Fibroblast of upper back skin (primary cell): ENCODE measurements at places on chromosomes 5 and 9.
A peak's percentile ranks its signal among the peaks of the same experiment; 100 is the strongest.

- peak; percentile 85 for DNase-seq
Observed at GRCh38 chr9:83281306-83282255, 218.6 kb upstream of the RASEF start.

- DNase-seq = no peak
Observed at GRCh38 chr5:159132429-159133040, 32.8 kb upstream of the EBF1 start.

DNA sequence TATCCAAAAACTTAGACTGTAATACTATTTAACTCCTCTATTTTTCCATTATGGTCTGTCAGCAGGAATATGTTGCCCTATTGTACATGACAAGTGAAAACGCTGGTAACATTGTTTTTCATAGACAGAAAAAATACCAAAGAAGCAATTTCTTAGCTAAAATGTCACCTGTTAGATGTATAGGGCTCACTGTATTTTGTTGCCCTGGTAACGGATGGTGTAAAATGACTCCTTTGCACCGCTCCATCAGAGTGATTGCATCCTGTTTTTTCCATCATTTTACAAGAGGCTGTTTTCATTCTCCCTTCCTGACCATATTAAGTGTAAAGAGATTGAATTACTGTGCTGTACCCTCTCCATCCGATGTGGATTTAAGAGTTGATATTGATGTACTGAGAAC is 460.1 kb upstream of the TLE4 start:
- DNase-seq = no peak

DNA sequence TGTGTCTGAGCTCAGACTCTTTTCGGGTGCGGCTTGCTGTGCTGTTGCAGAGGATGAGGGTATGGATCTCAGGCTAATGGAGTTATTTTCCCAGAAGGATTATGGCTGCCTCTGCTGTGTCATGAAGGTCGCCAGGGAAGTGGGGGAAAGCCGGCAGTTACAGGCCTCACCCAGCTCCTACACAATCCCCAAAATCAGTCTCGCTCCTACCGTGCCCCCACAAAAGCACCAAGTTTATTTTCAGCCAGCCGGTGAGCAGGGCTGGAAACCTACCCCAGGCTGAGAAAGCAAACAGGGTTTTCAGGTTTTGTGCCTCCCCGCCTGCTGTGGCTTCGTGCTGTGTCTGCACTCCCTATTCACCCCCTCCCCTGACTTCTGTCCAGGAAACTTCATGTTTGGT is 113.3 kb downstream of the SLC24A2 start:
- DNase-seq = no peak
